ENCODE measurements at places on chromosomes 6 and 20.

- no peak for DNase-seq
Measured at GRCh38 chr6:2843138-2843740, 1.6 kb upstream of the SERPINB1 start.

DNA sequence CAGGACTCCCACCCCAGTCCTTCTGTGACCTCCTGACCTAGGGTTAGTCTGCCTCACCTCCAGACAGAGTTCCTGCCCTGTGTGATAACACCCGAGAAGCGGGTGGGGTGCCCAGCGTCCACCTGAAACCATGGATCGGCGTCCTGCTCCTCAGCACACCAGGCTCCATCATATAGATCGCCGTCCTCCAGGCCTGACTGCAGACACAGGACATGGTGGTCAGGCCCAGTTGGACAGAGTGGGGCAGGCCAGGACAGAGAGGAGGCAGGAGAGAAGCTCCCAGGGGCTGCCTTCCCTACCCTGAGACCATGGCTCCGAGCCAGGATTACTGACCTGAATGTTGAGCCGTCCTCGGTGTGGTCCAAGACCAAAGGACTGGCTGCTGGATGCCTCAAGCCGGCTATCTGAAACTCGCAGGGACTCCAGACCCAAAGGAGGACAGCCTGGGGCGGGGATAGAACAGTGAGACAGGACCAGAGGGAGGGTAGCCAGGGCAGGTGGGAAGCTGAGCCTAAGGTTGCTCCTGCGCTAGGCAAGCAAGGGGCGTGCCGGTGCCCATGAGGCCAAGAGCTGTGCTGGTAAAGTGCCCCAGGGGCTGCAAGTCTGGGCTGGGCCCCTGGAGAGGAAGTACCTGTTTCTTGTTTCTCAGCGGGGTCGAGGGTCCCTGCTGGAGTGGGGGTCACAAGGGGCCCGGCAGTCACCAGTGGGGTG lies 2.2 kb downstream of the CPXM1 start:
- no peak for DNase-seq

- no peak for DNase-seq
Measured at GRCh38 chr6:79971193-79971592, 23.8 kb upstream of the ELOVL4 start.

- DNase-seq: no peak
Measured at GRCh38 chr6:1609041-1609647, 571 bp upstream of the FOXC1 start.

GRCh38 chr20:22815603-22816315 lies 219.4 kb upstream of the SSTR4 start:
- DNase-seq: no peak

DNA sequence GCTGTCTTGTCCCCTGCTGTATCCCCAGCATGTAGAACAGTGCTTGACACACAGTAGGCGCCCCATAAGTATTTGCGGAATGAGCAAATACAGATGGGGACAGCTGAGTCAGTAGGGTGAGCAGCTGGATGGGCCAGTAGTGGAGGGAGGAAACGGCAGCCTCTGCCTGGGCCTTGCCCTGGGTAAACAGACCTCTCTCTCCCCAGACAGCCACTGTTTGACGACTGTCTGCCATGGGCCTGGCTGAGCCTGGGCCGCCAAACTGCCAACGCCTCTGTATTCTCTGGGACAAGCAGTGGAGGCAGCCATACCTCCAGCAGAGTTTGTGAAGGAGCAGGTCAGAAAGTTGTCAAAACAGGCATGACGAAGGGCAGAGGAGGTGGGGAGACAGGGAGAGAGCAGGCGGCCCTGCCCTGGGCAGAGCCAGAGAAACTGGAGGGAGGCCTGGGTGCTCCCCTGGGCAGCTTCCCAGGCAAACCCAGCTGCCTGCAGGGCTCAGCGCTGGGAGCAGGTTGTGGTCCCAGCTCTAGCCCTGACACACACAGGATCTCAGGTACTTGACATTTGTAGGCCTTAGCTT lies 15.2 kb downstream of the HNF4A start:
- DNase-seq: no peak

DNA sequence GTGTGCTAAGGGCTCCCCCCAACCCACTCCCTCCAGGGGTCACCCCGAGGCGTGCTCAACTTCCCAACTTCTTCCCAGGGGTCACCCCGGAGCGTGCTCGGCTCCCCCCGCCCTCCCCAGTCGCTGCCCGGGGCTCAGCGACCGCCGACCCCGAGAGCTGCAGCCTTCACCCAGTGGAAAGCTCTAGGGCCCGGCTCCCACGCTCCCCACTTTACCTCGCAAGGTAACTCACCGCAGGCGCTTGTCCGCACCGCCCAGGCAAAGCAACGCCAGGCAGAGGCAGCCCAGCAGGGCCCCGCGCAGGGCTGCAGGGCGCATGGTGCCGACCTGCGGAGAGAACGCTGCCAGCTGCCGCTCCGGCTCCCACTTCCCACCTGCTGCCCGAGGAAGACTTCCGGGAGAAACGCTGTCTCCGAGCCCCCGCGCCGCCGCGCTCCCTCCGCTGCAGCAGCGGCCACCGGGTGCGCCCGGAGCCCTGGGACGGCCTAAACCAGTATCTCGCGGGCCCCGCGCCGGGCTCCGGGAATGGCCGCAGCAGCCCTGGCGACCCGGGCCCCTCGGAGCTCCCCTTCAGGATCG lies 396 bp downstream of the RNASET2 start:
- DNase-seq: no peak

DNA sequence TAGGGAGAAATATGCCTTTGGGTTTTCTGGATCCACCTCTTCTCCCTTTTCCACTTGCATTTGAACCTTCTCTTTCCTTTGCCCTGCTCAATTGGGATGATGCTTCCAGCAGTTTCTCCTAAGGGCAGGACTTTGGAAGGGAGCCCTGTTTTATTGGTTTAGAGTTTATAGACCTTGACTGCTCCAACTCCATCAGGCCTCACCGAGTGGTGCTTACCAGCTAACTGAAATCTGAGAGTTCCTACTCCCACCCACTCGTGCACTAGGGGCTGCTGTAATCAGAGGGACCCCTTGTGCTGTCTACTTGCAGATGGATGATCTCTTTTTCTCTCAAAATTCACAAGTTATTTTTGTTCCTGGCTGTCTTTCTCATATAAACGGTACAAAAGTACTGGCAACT lies 121.3 kb upstream of the SLC22A16 start:
- no peak for DNase-seq

DNA sequence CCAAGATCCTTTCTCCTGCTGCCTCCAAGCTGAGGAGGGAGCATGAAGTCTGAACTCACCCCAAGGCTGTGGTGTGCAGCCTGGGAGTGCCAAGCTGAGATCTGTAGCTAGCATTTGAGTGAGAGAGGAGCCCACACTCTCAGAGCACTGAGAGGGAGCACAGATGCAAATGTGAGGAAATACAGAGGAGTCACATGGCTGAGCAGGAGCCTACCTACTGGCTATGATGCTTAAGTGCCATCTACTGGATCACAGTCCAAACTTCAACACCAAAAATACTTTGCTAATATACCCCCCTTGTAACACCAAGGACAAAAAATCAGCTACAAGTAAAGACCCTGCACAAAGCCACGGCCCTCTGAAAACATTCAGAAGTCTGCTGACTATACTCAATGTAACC lies 94.4 kb upstream of the IMPG1 start:
- no peak for DNase-seq

- DNase-seq: no peak
Measured at GRCh38 chr20:2749951-2750490, 50.4 kb downstream of the CPXM1 start.

DNA sequence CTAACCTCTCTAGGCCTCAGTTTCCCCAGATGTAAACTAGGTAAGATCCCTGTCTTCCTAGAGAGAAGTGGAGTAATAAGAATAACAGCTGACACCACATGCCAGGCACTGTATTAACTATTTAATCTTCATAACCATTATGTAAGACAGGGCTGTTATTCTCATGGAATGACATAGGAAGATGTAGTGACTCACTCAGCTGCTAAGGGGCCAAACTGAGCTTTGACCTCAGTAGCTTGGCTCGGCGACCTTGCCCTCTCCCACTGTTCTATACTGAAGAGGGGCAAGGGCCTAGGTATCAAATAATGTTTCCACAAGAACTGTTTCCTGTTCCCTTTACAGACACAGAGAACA lies 2.9 kb upstream of the MDGA1 start:
- no peak for DNase-seq

All from stimulated activated CD8-positive, alpha-beta memory T cell treated with anti-CD3 and anti-CD28 coated beads, Interleukin-4, amount 100 ng/mL, for 4 hours (primary cell).